ENCODE measurements at places on chromosomes 2 and 18.

DNA sequence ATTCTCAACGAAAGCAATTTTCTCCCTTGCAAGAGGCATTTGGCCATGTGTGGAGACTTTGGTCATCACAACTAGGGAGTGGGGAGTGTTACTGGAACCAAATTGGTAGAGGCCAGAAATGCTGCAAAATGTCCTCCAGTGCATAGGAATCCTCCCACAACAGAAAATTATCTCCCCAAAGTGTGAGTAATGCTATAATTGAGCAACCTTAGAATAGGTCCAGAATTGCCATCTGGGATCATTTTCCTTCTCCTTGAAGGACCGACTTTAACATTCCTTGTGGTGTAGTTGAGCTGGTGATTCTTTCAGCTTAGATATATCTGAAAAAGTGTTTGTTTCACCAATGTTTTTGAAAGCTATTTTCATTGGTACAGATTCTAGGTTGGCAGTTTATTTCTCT lies 111.2 kb upstream of the SMIM21 start:
- DNase-seq: no peak

GRCh38 chr18:30709595-30709994 lies 332.9 kb downstream of the DSC3 start:
- DNase-seq: no peak

DNA sequence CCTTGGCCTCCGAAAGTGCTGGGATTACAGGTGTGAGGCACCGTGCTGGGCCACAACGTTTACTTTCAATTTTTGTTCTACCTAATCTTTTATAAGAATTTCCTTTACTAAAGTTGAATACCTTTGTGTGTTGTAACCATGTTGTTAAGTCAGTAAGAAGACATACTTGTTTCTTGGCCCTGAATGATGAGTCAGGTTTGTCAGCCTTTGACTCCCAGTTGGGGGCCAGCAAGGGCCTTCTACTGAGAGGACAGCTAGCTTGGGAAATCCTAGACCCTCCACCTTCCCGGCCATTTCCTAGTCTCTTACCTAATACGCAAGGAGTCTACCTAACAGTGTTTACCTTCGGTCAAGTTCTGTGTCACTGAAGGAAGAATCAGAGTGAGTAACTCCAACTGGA lies 22.7 kb downstream of the MTHFD2 start:
- DNase-seq: no peak

- no peak for DNase-seq
Measured at GRCh38 chr2:64422466-64422865, 31.5 kb upstream of the LGALSL start.

Data from NCI-H2081 (cell line).